Germinal center (tissue), 1 donor: ENCODE measurements at places on chromosomes 11 and 22.

GRCh38 chr11:69915501-69916250 is 96.5 kb upstream of the FGF3 start:
- peak; percentile 48 for DNase-seq

GRCh38 chr22:45376703-45377102 is 36.7 kb downstream of the SMC1B start:
- DNase-seq: no peak

- peak; percentile 45 for DNase-seq
Measured at GRCh38 chr11:95256321-95256779, 25.3 kb upstream of the SESN3 start.

DNA sequence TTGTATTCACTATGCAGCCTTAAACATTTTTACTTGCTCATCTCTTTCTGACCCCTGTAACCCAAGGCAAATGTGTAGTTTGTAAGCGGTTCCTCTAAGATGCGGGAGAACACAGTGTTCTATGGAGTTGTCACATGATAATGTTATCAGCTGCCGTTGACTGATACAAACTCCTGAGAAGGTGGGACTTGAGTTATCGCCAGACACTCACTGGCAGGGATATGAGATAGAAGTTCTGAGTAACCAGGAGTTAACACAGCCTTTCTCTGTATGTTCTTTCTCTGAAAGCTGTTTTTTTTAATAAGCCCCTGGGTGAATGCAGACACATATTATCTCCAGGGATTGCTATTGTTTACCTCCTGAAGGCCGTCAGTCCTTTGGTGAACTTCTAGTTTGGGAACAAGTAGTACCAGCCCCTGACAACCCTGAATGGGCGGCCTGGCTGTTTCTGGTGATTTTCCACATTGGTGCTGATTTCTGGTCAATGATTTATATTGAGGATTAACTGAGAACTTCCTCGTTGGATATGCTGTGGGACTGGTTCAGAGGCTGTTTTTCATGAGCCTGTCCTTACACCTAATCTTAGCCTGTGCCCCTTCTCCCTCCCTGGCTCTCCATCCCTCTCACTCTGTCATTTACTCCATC is 155.3 kb upstream of the RASSF10 start:
- no peak for DNase-seq

DNA sequence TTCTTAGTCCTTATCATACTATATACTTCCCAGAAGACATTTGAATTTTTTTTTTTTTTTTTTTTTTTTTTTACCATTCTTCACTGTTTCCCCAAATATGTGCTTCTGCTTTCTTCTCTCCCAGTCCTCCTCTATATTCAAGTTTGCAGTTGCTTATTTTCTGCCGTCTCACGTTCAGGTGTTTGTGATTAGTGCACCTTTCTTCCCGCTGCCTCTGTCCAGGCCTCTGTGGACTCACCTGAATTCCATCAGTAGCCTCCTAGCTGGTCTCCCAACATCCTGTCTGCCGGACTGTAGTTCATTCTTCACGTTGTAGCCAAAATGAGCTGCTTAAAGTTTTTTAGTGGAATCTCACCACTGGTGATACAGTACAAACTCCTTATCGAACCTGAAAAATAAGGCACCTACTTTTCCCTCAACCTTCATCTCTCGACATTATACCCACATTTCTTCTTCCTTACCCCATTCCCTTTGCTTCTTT is 795 bp upstream of the MSANTD4 start:
- DNase-seq: no peak

GRCh38 chr11:66592457-66593302 is at the start of the genes CCDC87 and CCS:
TSS of gene CCDC87 (minus strand) at chr11:66593063. CDS start at chr11:66593015, 48 bp downstream.
TSS of gene CCS (plus strand) at chr11:66593185. CDS start at chr11:66593262, 77 bp downstream.
- DNase-seq: peak; percentile 100

DNA sequence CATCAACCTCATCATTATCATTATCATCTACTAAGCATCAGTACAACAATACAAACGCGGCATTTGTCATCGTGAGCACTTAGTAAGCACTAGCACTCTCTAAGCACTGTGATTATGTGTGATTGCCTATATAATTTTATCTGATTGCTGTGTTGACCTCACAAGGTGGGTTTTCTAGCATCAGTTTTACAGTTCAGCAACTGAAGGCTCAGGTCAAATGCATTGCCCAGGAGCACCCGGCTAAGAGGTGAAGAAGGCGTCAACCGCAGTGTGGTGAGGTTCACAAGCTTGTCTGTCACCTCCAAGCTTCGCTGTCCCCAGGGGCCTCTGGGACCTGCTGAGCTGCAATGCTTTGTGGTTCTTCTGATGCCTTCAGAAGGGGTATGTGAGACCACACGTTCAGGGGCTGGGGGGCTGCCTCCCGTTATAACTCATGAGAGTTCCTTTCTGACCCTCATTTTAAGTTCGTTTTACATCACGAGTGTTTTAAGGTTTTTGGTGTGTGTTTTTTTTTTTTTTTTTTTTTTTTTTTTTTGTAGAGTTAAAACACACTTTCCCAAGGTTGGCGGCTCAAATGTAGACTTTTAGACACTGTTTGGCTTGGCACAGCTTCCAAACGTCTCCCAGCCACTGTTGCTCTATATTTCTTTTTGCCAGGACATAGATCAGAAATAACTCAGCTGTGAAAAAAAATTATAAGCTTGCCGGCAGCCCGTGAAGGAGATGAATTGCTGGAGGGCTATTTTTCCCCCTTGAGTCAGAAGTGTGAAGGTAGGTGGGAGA is 33.8 kb upstream of the SCUBE1 start:
- no peak for DNase-seq

DNA sequence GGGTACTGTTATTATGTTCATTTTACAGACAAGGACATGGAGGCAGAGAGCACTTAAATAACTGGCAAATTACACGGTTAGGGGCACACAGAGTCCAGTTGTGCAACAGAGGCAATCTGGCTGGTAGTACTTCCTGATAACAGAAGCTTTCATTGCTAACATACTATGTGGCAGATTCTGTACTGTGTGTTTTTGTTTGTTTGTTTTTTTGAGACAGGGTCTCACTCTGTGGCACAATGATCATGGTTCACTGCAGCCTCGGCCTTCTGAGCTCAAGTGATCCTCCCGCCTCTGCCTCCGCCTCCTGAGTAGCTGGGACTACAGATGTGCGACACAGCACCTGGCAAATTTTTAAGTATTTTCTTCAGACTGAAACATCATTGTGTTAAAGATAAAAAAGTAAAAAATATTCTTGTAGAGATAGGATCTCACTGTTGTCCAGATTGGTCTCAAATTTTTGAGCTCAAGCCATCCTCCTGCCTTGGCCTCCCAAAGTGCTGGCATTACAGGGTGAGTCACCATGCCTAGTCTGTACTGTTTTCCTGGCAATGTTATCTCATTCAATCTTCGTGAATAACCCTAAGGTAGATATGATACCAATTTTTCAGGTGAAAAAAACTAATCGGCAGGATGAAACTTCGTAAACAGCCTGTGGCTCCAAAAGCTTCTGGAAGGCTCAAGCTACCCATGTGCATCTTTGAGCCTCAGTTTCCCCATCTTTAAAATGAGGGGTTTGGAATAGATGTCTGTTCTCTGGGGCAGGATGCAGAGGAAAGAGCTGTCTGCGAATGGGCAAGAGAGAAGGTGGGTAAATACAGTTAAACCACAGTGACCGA is 921 bp upstream of the NUCB2 start:
- DNase-seq: no peak

- peak; percentile 26 for DNase-seq
Measured at GRCh38 chr11:120835601-120836228, 188.2 kb upstream of the TBCEL start.

DNA sequence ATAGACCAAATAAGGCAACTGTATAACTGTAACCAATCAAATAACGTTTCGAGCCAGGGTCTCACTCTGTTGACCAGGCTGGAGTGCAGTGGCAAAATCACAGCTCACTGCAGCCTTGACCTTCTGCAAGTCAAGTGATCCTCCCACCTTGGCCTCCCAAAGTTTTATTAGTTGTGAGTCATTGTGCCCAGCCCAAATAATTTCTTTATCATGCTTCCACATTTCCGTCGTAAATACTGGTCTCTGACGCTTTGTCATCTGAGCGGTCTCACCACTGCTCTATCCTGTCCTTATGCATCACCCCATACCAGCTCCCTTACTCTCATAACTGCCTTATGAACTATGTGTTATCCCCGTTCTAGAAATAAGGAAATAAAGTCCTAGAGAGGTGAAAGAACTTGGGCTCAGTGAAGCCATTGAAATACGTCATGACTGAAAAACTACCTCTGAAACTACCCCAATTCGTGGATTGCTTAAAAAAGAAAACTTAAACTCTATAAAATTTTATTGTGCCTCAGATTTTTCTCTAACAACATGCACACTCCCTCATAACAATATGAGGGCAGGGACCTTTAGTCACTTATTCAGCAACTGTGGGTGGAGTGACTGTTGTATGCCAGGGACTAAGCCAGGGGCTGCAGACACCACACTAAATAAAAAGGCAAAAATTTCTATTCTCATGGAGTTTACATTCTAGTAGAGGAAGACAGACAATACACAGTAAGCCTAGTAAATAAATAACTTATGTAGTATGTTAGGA is 15.8 kb upstream of the RTN4RL2 start:
- no peak for DNase-seq

- no peak for DNase-seq
Measured at GRCh38 chr11:44886790-44887140, 63.9 kb downstream of the TP53I11 start.

DNA sequence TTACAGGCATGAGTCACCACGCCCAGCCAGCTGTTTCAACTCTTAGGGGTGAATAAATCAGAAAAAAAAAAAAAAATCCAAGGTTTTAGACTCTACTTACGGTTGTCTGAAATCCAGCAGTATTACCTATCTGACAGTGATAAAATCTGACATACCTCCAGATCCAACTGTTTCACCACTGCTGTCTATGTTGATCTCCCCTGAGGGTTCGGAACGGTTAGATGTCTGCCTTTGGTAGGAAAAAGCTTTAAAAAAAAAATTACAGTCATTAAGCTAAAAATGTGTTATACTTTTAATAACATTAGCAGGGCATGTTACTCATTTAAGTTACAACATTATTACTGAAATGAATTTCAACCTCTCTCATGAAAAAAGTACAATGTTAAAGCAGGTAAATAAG is 21.1 kb downstream of the NCAPD3 start:
- no peak for DNase-seq

- DNase-seq: no peak
Measured at GRCh38 chr11:104581246-104581980, 316.8 kb downstream of the CASP12 start.

- DNase-seq: no peak
Measured at GRCh38 chr11:1733716-1734640, 16.4 kb downstream of the IFITM10 start.

GRCh38 chr22:40797427-40797826 is 21.7 kb downstream of the SLC25A17 start:
- DNase-seq: no peak

GRCh38 chr22:39148727-39149535 is 3.5 kb downstream of the CBX7 start:
- peak; percentile 73 for DNase-seq

GRCh38 chr11:85827748-85828639 is 17.1 kb upstream of the SYTL2 start:
- no peak for DNase-seq

GRCh38 chr22:49046546-49047361 is 780.9 kb downstream of the BRD1 start:
- peak; percentile 71 for DNase-seq

- no peak for DNase-seq
Measured at GRCh38 chr11:35102267-35102666, 36.7 kb upstream of the CD44 start.

DNA sequence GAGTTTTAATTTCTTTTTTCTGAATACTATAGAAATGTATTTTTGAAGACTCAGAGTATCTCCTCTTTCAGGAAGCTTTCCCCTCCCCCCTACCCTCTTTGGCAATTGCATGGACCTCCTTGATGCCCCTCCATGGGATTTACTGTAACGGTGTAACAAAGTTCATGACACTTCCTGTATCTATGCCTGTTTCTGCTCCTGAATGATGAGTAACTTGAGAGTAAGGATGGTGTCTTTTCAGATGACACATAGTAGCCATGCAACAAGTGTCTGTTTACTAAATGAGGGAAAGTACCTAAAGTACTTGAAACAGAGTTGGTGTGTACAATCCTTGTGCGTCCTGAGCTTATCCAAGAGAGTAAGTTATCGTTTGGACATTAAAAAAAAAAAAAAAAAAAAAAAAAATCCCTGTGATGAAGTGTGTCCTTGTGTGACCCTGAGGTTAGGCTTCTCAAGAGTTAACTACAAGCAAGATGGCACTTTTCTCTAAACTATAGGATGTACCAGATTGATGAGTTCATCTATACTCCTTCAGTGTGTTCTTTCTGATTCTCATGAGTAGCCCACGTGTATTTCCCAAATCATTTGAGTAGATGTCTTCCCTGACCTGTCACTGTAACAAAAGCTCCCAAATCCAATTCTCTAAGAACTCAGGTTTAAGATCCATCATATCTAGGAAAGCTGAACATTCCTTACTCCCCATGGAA is 7.4 kb downstream of the ETS1 start:
- no peak for DNase-seq

GRCh38 chr22:44369293-44369661 is 56.5 kb upstream of the SHISAL1 start:
- no peak for DNase-seq

DNA sequence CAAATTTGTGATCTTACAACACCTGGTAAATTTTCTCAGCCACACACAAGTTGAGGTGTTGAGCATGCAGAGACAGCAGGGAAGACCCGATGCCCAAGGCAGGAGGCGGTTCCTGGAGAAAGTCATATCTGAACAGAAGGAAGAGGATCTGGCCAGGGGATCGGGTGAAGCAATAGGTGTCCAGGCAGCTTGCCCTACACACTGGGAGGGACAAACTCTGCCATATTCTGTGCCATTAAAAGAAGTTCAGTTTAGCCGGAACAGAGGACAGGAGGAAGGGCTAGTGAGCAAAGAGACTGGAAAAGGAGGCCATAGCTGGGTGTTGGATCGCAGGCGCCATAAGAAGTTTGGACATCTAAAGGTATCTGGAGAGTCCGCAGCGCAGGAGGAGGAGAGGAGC is 76.5 kb downstream of the TMPRSS5 start:
- DNase-seq: no peak

DNA sequence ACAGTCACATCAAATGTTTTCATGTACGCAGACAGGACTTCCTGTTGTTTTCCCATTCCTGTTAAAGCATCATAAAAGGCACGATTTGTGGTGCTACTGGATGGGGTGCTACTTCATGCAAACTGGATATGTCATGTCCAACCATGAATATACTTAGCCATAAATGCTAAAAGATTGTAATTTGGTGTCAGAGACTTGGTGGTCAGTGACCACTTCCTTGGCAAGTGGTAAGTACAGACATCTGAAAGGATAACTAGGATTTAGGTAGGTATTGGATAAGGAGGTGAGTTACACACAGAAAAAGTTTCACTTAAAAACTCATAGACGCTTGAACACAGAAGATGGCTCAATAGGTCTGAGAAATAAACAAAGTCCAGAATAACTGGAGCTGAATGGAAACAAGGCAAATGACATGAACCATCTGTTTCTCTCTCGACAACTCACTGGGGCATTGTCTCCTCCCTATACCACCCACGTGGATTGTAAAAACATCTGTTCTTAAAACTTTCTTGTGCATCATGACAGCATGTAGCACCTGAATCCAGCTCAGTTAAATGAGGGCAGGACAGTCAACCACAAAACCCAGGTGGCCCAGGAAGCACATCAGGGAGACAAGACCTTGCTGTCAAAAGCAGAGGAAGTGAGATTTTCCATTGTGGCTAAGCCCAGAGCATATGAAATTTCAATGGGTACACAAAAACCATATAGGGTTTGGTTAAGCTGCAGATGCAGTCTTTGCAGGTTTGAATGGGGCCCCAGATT is 22.1 kb upstream of the IGLL5 start:
- DNase-seq: peak; percentile 65

GRCh38 chr11:47641600-47642098 is 710 bp downstream of the MTCH2 start:
- no peak for DNase-seq

GRCh38 chr11:17730608-17731462 is 3.7 kb upstream of the KCNC1 start:
- DNase-seq: peak; percentile 80
